Lung (tissue), 17 donors: ENCODE measurements at places on chromosomes 6 and 20. TPM values are rescaled to one million over a fixed set of nuclear protein-coding genes. Genes with fewer than 3 reads are reported as not detected.

Gene OR2J3
- 0.06 TPM for total RNA-seq

Gene GJA10
- not detected for total RNA-seq

Gene SLC22A1
- total RNA-seq: 2.5 TPM

Gene TPX2
- total RNA-seq: 6.5 TPM

Gene NFYA
- total RNA-seq: 38.0 TPM

Gene MYO6
- total RNA-seq: 59.2 TPM

Gene GDAP1L1
- not detected for total RNA-seq

DNA sequence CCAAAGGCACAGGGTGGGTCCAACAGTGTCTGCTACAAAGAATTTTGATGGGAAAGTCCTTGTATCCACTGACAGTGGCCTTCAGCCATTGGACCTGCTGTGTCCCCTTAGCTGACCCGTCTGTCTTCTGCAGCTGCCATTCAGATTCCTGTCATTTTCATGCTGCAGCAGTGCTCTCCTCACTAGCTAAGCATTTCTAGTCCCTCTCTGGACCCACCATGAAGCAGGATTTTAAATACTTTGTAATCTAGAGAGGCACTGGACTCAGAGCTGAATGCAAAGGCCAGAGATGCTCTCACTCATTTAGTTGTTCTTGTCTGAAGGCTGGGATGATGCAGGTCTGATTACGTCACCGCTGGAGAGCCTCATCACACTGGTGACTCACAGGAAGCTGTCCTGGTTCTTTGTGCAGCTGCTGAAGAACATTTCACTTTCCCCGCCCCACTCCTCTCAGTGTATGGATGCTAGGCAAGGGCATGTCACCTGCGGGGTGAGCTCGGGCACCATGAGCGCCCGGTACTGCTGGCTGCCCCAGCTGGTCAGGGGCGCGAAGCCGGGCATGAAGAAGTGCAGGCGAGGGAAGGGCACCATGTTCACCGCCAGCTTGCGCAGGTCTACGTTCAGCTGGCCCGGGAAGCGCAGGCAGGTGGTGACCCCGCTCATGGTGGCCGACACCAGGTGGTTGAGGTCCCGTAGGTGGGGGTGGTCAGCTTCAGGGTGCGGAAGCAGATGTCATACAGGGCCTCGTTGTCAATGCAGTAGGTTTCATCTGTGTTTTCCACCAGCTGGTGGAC is 19.4 kb upstream of the TUBB2A start:
- H3K4me1 ChIP-seq: no peaks in the 10 kb centered on the region
- no peak overlapping the region for H3K4me3 ChIP-seq
- no peaks in the 10 kb centered on the region for H3K36me3 ChIP-seq
- no peaks in the 10 kb centered on the region for H3K27me3 ChIP-seq

DNA sequence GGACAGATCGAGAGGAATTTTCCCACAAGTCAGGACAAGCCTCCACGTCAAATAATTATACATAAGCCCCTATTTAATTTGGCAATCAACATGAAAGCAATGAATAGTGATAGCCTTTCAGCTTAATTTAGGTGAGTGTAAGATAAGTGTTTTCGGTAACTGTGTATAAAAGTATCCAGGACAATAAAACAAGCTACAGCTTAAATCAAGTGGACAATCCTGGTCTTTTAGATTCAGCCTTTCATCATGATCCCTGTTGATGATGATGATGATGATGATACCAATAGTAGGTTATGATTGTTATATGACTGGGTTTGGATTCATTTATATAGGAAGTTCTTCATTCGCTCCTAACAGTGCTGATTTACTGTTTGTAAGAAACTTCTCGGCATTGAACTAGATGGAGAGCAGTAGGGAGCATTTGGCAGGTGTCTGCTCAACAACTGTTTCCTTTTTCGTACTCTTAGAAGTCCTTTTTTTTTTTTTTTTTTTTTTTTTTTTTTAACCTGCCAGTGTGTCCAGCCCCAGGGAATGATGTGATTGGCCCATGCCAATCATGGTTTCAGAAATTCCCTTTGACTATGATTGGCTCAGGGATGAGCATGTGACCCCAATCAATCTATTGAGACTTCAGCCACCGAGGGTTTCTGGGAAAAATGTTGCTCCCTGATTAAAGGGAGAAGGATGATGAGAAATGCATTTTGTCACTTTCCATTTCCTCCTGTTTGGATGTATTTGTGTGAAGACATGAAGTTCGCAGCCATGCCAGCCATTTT is 11.3 kb upstream of the RNF182 start:
- peaks cover 4% of the 10 kb centered on the region for H3K4me1 ChIP-seq
- no peaks in the 10 kb centered on the region for H3K27me3 ChIP-seq
- DNase-seq: no peak

- H3K27me3 ChIP-seq: no peaks in the 10 kb centered on the region
- H3K36me3 ChIP-seq: no peaks in the 10 kb centered on the region
- H3K27ac ChIP-seq: no peak overlapping the region
Observed at GRCh38 chr20:51553897-51554486, 11.5 kb upstream of the NFATC2 start.

DNA sequence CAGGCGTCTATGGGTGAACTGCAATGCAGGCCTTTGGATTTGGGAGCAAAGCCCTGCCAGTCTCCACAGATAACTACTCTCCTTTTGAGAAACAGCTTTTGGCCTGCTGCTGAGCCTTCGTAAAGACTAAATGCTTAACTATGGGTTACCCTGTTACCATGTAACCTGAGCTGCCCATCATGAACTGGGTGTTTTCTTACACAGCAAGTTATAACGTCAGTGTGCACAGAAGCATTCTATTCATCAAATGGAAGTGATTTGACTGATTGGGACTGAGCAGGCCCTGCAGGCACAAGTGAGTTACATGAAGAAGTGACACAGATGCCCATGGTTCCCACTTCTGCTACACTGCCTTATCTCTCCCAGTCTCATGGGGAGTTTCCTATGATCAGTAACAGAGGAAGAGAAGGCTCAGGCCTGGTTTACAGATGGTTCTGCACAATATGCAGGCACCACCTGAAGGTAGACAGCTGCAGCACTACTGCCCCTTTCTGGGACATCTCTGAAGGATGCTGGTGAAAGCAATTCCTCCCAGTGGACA is 319.1 kb downstream of the CD83 start:
- no peak overlapping the region for H3K4me3 ChIP-seq
- H3K27ac ChIP-seq: no peak overlapping the region
- H3K27me3 ChIP-seq: no peaks in the 10 kb centered on the region
- no peak for DNase-seq

GRCh38 chr6:166389119-166389518 is 6.4 kb upstream of the MPC1 start:
- no peaks in the 10 kb centered on the region for H3K27me3 ChIP-seq
- DNase-seq: no peak
- no peaks in the 10 kb centered on the region for H3K36me3 ChIP-seq
- no peaks in the 10 kb centered on the region for H3K4me1 ChIP-seq

GRCh38 chr6:81997090-81997926 is 244.8 kb upstream of the TENT5A start:
- no peak for DNase-seq
- H3K4me1 ChIP-seq: no peaks in the 10 kb centered on the region
- no peak overlapping the region for H3K4me3 ChIP-seq

GRCh38 chr20:63703976-63704748 is 3.6 kb downstream of the ARFRP1 start:
- H3K27ac ChIP-seq: no peak overlapping the region
- peaks cover 8% of the 10 kb centered on the region for H3K4me1 ChIP-seq
- no peaks in the 10 kb centered on the region for H3K27me3 ChIP-seq
- H3K4me3 ChIP-seq: no peak overlapping the region
- no peak for DNase-seq

GRCh38 chr6:122886481-122886880 is 97.4 kb downstream of the SMPDL3A start:
- no peak for DNase-seq
- H3K4me1 ChIP-seq: no peaks in the 10 kb centered on the region
- H3K4me3 ChIP-seq: no peak overlapping the region
- no peak overlapping the region for H3K27ac ChIP-seq
- H3K36me3 ChIP-seq: no peaks in the 10 kb centered on the region
- H3K27me3 ChIP-seq: no peaks in the 10 kb centered on the region

GRCh38 chr20:48041078-48041780 is 255.9 kb upstream of the SULF2 start:
- DNase-seq: peak; percentile 34
- H3K36me3 ChIP-seq: no peaks in the 10 kb centered on the region
- H3K27ac ChIP-seq: no peak overlapping the region
- H3K27me3 ChIP-seq: peaks cover 3% of the 10 kb centered on the region

DNA sequence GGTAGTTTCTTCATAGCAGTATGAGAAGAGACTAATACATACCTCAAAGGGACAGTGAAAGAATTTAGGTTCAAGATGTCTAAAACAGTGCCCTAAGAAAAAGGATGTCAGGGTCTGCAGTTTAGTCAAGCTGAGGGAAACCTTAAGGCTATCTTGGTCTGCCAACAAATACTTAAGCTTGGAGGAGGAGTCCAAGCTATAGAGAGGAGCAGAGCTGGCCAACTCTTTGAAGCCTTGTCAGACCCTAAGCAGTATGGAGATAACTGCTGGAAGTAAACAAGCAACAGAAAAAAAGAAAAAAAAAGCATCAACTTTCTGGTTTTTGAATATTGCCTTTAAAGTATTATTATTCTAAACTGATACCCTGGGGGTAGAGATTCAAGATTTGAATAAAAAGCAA is 1518.1 kb downstream of the GRIK2 start:
- peak; percentile 40 for DNase-seq
- H3K27me3 ChIP-seq: no peaks in the 10 kb centered on the region
- no peak overlapping the region for H3K27ac ChIP-seq

DNA sequence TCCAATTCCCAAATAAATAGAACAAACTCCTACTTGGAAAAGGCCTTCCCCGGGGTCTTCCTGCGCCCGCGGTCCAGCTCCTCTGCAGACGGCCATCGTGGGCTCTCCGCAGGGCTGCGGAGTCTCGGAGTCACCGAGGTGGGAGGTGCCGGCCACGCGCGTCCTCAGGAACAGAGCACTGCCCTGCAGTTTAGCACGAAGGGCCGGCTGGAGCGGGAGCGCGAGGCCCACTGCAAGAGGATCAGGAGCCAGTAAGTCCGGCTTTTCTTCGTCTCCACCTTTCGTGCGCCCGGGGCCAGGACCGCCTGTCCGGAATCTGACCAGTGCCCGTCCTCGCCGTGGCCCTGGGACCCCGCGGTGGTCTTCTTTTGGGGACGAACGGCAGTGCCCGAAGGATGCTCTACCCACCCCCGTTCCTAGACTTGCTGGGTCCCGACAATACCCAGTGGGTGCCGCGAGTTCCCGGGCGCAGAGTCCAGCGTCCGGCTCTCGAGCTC is 1.4 kb downstream of the BHLHE23 start:
- peaks cover 43% of the 10 kb centered on the region for H3K27me3 ChIP-seq
- DNase-seq: no peak
- no peaks in the 10 kb centered on the region for H3K36me3 ChIP-seq
- no peak overlapping the region for H3K27ac ChIP-seq
- H3K4me3 ChIP-seq: no peak overlapping the region

GRCh38 chr6:75932067-75932466 is 140.4 kb downstream of the IMPG1 start:
- no peak overlapping the region for H3K4me3 ChIP-seq
- DNase-seq: peak; percentile 40
- no peaks in the 10 kb centered on the region for H3K27me3 ChIP-seq
- no peaks in the 10 kb centered on the region for H3K36me3 ChIP-seq

- H3K4me3 ChIP-seq: no peak overlapping the region
- H3K36me3 ChIP-seq: no peaks in the 10 kb centered on the region
- no peak for DNase-seq
- H3K27ac ChIP-seq: no peak overlapping the region
- H3K27me3 ChIP-seq: no peaks in the 10 kb centered on the region
- H3K4me1 ChIP-seq: no peaks in the 10 kb centered on the region
Observed at GRCh38 chr6:85185977-85186376, 263.9 kb upstream of the NT5E start.

- no peak overlapping the region for H3K4me3 ChIP-seq
- peaks cover 2% of the 10 kb centered on the region for H3K27me3 ChIP-seq
- H3K4me1 ChIP-seq: no peaks in the 10 kb centered on the region
- H3K27ac ChIP-seq: no peak overlapping the region
- H3K36me3 ChIP-seq: no peaks in the 10 kb centered on the region
Observed at GRCh38 chr20:41747226-41747625, 129.0 kb upstream of the CHD6 start.

- no peaks in the 10 kb centered on the region for H3K36me3 ChIP-seq
- H3K4me3 ChIP-seq: no peak overlapping the region
- no peaks in the 10 kb centered on the region for H3K27me3 ChIP-seq
- H3K4me1 ChIP-seq: peaks cover 14% of the 10 kb centered on the region
- peak; percentile 32 for DNase-seq
Observed at GRCh38 chr6:142568857-142569597, 267.2 kb downstream of the ADGRG6 start.

- H3K4me1 ChIP-seq: no peaks in the 10 kb centered on the region
- H3K36me3 ChIP-seq: no peaks in the 10 kb centered on the region
- DNase-seq: no peak
- no peak overlapping the region for H3K4me3 ChIP-seq
Observed at GRCh38 chr6:110033749-110034666, 55.9 kb downstream of the GPR6 start.

- no peaks in the 10 kb centered on the region for H3K27me3 ChIP-seq
- H3K4me1 ChIP-seq: no peaks in the 10 kb centered on the region
- H3K4me3 ChIP-seq: no peak overlapping the region
- DNase-seq: no peak
- no peak overlapping the region for H3K27ac ChIP-seq
Observed at GRCh38 chr20:48631114-48632016, 196.4 kb downstream of the PREX1 start.

GRCh38 chr6:11013721-11014070 is 30.4 kb downstream of the ELOVL2 start:
- no peaks in the 10 kb centered on the region for H3K36me3 ChIP-seq
- no peak overlapping the region for H3K27ac ChIP-seq
- DNase-seq: no peak

GRCh38 chr6:26322645-26323482 is 42.1 kb upstream of the BTN3A2 start:
- H3K27ac ChIP-seq: no peak overlapping the region
- peak; percentile 72 for DNase-seq
- no peak overlapping the region for H3K4me3 ChIP-seq
- no peaks in the 10 kb centered on the region for H3K4me1 ChIP-seq
- H3K36me3 ChIP-seq: no peaks in the 10 kb centered on the region
- H3K27me3 ChIP-seq: peaks cover 29% of the 10 kb centered on the region

DNA sequence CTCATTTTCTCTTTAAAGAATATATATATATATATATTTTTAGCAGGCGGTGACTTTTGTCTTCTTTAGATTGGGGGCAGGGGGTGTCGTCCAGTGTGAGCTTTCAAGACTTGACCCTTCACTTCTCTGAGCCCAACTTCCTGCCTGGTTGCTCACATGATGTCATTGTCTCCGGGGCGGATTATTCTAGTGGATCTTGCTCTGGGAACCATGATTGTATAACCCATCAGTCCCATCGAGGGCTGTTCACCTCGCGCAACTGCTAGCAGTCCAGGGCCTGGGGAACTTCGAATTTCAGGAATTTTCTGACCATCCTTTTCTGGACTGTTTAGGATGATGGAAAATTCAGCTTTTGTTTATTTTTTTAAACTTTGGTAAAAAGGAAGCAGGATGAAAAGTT is 1.0 kb downstream of the IGF2R start:
- H3K27ac ChIP-seq: no peak overlapping the region
- peak overlapping the region; percentile 98 for H3K4me3 ChIP-seq
- H3K4me1 ChIP-seq: peaks cover 12% of the 10 kb centered on the region
- H3K27me3 ChIP-seq: peaks cover 2% of the 10 kb centered on the region
